ENCODE measurements at places on chromosomes 16 and 17.

GRCh38 chr17:82234211-82235055 is 5.6 kb downstream of the SLC16A3 start:
- no peak for DNase-seq

GRCh38 chr16:83100679-83101078 is 473.9 kb downstream of the CDH13 start:
- DNase-seq = no peak

DNA sequence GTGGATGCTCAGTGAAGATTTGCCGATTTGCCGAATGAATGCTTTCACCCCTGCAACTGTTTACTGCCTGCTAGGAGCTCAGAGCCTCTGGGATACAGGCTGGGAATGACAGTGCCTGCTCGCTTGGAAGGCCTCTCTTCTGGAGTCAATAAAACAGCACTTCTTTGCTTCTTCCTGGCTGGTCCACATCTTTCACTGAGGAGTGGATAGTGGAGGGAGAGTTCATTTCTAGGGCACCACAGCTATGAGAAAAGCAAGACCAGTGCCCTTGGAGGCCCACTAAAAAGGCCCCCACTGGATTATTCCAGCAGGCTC is 3.1 kb upstream of the USP7 start:
- no peak for DNase-seq

GRCh38 chr17:36742267-36743000 is 141.1 kb downstream of the MRM1 start:
- no peak for DNase-seq

GRCh38 chr17:30433514-30433913 is 43.7 kb upstream of the GOSR1 start:
- no peak for DNase-seq

GRCh38 chr17:45284176-45285140 is 22.6 kb upstream of the SPATA32 start:
- DNase-seq = no peak

DNA sequence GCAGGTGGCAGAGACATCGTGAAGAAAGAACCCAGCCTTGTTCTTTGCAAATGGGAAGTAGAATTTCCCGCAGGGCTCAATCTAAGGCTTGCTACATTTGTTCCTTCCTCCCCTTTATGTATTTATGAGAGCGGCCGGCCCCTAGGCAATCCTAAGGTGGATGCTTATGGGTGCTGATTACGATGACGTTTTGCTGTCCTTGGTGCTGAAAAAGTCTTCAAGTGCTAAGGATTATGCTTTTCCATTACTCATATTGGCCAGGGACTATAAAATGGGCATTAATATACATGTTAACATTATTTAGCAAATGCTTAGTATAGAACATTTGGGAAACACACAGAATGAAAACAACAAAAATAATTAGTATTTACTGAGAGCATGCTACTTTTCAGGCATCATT is 313.3 kb upstream of the XYLT1 start:
- DNase-seq = no peak

DNA sequence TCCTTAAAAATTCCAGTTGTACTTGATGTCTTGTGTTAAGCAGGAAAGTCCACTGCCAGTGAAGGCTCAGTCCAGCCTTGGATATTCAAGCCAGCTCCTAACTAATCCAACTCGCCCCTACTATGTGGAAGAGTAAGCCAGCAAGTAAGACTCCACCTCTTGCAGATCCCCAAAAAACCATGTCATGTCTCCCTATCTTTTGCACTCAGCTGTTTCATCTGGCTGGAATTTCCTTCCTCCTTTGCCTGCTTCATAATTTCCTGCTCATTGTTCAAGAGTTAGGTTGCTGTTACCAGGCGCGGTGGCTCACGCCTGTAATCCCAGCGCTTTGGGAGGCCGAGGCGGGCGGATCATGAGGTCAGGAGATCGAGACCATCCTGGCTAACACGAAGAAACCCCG is 37.8 kb downstream of the RBBP6 start:
- no peak for DNase-seq

DNA sequence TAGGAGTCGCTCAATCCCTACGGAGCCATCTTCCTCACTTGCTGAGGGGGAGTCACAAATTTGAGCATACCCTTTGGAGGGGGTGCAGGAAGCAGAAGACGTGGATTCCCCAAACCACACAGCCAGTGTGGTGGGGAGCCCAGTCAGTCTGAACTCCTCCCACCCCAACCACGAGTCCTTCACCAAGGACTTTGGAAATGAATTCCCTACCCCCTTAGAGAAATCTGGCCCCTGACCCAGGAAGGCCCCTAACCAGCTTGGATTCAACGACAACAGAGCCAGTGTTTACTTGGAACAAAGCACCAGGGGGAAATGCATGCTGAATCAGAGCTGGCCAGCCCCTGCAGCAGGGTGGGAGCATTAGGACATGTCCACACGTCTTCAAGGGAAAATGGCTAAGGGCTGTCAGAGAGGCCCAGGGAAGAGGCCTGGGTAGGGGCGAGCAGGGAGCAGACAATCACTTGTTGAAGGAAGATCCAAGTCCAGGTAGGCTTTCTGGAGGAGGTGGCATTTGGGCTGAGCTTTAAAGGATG is 5.5 kb upstream of the TMEM92 start:
- no peak for DNase-seq

- no peak for DNase-seq
Observed at GRCh38 chr17:43665084-43665936, 3.6 kb upstream of the MEOX1 start.

- no peak for DNase-seq
Observed at GRCh38 chr16:78386557-78387324, 287.3 kb downstream of the WWOX start.

DNA sequence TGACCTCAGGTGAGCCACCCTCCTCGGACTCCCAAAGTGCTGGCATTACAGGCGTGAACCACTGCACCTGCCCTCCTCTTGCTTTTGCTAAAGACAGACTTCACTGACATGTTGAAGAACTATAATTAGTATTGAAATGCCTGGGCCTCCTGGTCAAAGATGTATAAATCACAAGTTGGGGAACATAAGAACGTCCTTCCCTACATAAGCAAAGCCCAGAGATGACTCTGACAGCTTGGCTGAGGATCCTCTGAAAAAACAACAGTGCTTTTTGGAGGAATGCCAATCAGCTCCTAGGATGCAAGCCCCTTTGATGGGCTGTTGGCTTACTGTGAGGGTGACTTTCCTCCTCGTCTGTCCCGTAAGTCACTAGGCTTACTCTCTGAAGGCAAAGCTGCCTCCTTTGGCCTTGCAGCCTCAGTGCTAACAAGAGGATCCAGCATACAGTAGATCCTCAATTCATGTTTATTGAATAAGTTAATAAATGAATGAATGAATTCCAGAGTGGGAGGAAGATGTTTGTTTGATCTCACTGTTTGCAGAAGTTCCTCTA is 6.3 kb downstream of the APOH start:
- DNase-seq = no peak

DNA sequence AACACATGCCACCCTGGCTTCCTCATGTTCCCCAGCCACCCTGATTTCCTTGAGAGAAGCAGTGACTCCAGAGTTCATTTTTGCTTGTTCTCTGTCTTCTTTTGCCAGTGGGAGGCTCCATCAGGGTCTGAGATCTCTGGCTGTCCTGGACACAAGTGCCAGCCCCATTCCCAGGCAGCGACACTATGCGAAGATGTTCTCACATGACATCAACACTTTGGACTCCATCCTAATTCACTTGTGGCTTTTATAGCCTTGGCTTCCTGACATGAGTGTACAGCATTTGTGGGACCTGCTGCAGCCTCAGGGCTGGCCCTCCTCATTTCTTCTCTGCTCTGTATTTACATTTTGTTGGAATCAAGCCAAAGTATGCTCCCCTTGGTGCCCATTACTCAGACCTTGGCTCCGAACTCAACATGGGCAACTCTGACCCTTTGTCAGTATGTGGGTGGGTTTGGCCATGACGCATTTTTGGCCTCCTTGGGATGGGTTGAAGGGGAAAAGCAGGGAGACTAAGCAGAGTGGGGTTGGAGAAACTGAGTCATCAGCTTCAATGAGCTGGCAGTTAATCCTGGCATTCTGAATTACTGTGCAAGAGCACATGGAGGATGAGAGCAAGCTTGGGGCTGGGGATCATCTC is 119.0 kb upstream of the EEF2KMT start:
- no peak for DNase-seq

DNA sequence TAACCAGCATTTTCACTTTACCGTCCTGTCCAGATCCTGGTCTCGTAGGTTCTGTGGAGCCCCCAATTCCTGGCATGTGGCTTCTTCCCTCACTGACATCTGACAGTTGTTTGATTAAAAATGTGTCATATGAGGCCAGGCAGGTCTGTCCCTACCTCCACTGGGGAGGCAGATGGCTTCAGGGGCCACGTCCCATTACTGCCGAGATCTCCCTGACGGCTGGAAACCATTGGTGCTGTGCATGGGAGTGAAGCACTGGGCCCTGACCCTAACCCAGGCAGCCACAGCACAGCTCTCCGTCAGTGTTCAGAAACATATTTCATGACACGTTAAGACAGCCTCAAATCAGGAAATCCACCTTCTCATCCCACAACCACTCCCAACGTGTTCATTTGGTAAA is 77.5 kb downstream of the GNAO1 start:
- DNase-seq = no peak

DNA sequence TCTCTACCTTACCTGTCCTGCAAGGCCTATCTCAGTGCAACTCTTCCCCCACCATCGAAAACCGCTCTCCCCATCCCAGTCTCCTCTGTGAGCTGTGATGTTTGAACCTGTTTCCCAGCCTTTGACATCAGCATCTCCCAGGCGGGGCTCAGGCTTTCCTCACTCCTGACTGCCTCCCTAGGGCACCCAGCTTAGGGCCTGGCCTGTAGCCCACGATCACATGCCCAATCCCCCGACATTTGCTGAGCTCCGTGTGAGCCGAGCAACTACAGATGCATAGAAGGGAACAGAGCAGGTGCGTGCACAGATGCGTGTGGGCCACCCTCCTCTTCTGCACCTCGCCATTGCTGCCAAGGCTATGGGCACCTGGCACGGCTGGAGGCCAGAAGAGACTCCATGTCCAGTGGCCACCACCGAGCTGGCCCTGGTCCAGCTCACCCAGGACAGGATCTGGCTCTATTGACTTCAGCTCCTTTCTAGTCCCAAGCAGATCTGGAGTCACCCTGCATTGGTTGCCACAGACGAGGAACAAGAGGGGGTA is 35.5 kb upstream of the CMIP start:
- DNase-seq = no peak

- DNase-seq = peak; percentile 25
Observed at GRCh38 chr17:37518826-37519225, 29.1 kb downstream of the DUSP14 start.

DNA sequence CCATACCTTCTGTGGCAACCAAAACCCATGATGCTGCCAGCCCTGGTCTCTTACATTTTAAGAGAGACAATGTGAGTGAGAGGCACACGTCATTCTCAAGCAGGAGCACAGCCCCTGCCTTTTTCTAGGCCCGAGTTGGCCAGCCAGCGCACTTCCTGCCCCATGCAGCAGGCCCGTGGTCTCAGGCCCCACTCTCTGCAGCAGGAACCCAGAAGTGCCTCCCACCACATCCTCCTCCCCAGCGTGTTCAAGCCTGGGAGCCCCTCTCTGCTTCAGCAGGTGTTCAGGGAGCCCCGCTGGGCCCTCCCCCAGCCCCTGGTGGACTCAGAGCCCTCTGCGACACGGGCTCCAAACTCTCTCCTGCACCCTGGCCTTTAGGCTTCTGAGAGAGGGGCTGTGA is 30.5 kb downstream of the ITGAE start:
- DNase-seq = no peak

- DNase-seq = no peak
Observed at GRCh38 chr17:79556271-79556670, 54.6 kb downstream of the RBFOX3 start.

DNA sequence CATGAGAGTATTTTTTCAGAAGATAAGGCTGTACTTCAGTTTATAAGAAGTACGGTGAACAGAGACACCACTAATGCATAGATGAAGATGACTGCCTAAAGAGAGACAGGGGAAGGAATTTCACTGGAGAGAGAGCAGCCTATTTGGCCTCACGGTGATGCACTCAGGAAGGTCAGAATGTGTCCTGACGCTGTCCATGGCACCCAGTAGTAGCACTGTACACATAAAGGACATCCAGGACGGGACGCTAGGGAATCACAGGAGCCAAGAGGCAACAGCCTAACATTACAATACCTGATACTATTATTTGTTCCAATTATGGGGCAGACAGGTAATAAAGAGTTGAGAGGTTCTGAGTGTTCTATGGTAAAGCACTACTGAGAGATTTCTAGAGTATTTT is 24.9 kb upstream of the LRRC37A start:
- no peak for DNase-seq

GRCh38 chr16:77905374-77905920 is 116.9 kb upstream of the CLEC3A start:
- DNase-seq = no peak
